ENCODE measurements at places on chromosomes 2 and 18. TPM values are rescaled to one million over a fixed set of nuclear protein-coding genes. Genes with fewer than 3 reads are reported as not detected.

DNA sequence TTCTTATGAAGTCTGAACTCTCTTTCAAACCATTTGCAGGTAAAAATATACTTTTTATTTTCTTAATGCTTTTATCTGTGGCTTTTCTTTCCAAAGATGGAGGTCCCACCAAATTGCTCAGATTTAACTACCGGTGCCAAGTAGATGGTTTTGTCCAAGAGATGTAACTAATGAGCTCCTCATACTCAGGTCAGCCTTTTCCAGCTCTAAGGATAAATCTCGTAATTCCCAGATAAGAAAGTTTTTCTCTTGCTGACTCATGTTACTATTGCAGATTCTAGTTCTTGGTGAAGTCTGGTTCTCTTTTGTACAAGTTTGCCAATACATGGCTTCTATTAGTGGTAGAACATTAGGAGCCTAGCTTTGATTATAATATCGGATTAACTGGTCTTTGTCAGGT lies 550.8 kb upstream of the ZNF804A start:
- no peak for DNase-seq

GRCh38 chr2:198715302-198715835 lies 742.4 kb downstream of the SATB2 start:
- peak; percentile 22 for DNase-seq

- no peak for DNase-seq
Observed at GRCh38 chr2:185813707-185814106, 75.1 kb downstream of the FSIP2 start.

DNA sequence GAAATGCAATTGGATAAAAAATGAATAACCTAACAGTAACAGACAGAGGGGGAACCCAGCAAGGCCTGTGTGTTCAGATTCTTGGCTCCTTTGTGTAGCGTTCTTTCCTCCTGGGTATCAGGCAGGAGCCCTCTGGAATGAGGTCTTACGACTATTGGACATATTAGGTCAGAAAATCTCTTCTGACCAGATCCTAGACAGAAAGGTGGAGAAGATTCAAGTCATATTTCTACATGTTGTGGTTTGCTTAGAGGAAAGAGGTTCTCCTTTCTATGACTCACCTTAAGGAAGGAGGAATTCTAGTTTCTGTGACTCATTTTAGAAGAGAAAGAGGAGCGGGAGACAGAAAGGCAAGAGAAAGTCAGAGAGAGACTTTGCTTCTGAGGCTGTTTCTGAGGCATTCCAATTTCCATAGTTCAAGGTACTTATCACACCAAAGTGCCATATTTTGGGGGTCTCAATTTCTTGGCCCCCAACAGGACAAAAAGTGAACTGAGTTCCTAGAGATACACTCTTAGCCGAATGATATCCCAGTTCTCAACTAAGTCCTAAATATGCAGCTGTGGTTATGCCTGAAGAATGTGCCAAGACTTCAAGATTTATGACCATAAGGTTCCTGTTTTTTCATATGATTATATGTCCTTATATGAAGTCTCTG lies 618.6 kb downstream of the ZEB2 start:
- DNase-seq = no peak

DNA sequence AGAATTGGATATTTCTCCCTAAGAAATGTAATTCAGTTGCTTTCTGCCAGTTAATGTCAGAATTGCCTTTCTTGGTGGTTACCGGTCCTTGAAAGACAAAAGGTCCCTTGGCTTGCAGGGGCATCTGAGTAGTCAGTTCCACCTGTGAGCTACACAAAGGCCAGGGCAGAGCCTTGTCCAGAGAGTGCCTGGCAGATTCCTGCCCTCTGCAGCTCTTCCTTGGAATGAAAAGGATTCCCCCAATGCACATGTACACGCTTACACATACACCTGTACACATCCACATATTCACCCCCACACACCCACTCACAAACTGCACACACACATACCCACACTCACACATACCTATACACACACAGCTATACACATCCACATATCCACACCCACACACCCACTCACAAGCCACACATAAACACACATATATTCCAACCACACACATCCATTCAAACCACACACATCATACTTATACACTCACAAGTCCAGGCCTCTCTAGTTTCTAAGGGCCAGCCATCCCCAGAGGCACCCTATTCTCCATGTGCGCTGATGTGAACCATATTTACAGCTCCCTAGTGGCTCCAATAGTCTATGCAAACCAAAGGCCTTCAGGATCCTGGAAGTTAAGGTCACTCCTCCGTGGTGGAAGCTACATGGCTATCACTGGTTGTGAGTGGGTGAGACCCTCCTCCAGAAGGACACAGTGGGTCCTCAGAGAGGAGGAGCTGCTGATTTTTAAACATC lies 9.6 kb downstream of the CYRIA start:
- no peak for DNase-seq

GPR155 gene
- total RNA-seq = 0.87 TPM

ABCB11 gene
- total RNA-seq = not detected

Data from stomach (tissue), 19 donors.